ENCODE measurements at places on chromosomes 3 and 15.

DNA sequence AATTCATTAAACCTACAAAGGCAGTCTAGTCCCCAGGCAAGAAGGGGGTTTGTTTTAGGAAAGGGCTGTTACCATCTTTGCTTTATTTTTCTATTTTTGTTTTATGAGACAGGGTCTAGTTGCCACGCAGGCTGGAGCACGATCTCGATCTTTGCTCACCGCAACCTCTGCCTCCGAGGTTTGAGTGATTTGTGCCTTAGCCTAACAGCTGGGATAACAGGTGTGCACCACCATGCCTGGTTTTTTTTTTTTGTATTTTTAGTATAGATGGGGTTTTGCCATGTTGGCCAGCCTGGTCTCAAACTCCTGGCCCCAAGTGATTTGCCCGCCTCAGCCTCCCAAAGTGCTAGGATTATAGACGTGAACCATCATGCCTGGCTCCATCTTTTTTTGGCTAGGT lies 4.9 kb downstream of the HIGD1A start:
- no peaks in the 10 kb centered on the region for H3K27me3 ChIP-seq
- H3K36me3 ChIP-seq, result peaks cover 24% of the 10 kb centered on the region
- no peak overlapping the region for H3K4me3 ChIP-seq
- no peak for DNase-seq

- H3K4me1 ChIP-seq, result peaks cover 79% of the 10 kb centered on the region
- no peak overlapping the region for H3K4me3 ChIP-seq
- H3K27me3 ChIP-seq, result no peaks in the 10 kb centered on the region
- H3K27ac ChIP-seq, result no peak overlapping the region
- H3K36me3 ChIP-seq, result peaks cover 67% of the 10 kb centered on the region
These were observed 40.2 kb downstream of the TRANK1 start for GRCh38 chr3:36904641-36905040.

GRCh38 chr3:111151438-111151837 lies 79.8 kb downstream of the NECTIN3 start:
- H3K36me3 ChIP-seq, result no peaks in the 10 kb centered on the region
- no peak for DNase-seq
- no peaks in the 10 kb centered on the region for H3K4me1 ChIP-seq
- H3K4me3 ChIP-seq, result no peak overlapping the region

DNA sequence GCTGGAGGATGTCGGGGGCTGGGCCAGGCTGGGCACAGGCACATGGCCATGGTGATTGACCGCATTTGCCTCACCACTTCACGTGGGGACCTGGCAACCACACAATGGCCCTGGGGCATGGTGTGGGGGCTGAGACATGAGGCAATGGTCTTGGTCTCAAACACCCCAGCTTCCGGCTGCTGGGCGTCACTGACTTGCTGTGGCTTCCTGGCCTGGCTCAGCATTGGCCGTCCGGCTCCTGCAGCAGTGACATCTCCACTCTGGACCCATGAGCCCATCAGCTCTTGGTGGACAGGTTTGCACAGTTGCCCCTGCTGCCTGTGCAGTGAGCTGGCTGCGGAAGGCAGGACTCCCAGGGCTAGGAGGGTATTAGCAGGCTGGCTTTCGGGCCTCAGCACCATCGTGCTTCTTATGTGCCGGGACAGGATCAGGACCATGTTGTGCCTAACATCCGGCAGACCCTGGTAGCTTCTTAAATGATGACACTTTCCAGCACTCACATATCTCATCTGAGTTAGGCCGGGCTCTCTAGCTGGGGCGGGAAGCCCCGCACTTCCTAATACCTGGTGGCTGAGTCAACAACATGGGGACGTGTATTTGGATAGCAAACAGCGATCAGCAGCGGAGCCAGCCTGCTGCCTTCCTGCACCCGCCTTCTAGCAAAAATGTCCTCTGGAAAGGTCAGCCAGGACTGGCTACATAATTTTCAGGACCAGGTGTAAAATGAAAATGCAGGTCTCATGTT lies 34.1 kb downstream of the ZNF710 start:
- no peak for DNase-seq
- peaks cover 82% of the 10 kb centered on the region for H3K4me1 ChIP-seq
- H3K27me3 ChIP-seq, result no peaks in the 10 kb centered on the region
- H3K36me3 ChIP-seq, result peaks cover 10% of the 10 kb centered on the region
- peak overlapping the region; percentile 91 for H3K27ac ChIP-seq

DNA sequence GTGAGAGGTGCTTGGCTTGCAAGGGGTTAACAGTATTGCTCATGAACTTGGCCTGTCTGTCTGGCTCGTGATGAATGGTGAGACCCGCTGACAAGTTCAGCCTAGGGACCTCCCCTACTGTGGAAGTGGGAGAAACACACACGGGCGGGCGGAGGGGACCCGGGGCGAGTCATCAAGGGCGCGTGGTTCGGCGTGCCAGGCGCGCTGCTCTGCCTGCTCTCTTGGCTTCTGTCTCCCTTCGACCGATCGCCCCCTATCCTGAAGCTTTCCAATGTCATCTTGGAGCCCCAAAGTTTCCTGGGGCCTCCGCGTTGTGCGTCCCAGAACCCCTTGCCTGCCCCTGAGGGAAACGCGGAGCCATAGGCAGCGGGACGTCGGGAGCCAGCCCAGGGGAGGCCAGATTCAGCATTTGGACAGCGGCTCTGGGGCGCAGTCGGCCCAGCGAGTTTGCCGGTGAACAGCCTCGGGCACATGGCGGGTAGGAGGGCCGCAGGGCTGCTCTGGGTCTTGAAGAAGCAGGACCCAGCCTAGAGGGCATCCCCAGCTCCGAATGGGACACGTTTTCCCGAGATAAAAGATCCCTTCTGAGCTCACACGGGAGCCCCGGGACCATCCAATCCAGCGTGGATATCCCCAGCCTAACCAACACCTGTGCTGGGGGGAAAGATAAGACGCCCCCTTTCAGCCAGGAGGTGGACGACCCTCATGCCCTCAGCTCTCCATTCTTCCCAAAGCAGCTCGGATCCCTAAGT lies 27.0 kb upstream of the POLG start:
- no peak overlapping the region for H3K27ac ChIP-seq
- H3K4me1 ChIP-seq, result peaks cover 10% of the 10 kb centered on the region
- no peak overlapping the region for H3K4me3 ChIP-seq
- peaks cover 83% of the 10 kb centered on the region for H3K27me3 ChIP-seq
- no peaks in the 10 kb centered on the region for H3K36me3 ChIP-seq

- H3K27me3 ChIP-seq, result no peaks in the 10 kb centered on the region
- H3K4me3 ChIP-seq, result no peak overlapping the region
- no peaks in the 10 kb centered on the region for H3K36me3 ChIP-seq
- DNase-seq, result no peak
- no peak overlapping the region for H3K27ac ChIP-seq
These were observed 94.6 kb downstream of the ZIC4 start for GRCh38 chr3:147311716-147312115.

GRCh38 chr3:131221731-131222130 lies 159.8 kb upstream of the NUDT16 start:
- H3K27ac ChIP-seq, result no peak overlapping the region
- H3K4me3 ChIP-seq, result no peak overlapping the region
- H3K36me3 ChIP-seq, result no peaks in the 10 kb centered on the region
- no peak for DNase-seq

DNA sequence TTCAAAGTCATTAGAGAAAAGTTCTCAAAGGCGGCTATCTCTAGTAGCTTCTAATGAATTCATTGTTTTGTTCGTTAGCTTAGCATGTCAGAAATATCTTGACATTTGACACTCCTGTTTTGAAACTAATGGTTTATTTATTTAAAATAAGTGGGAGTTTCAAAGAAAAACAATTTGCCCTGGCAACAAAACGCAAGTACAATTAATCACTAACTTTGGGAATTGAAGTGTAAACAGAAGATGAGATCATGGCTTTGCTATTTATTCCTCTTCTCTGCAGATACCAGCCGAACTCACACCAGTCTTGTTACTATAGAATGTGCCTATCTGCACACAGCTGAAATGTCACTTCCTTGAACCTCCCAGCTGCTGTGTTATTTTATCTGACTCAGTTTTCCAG lies 27.5 kb downstream of the MASP1 start:
- H3K4me3 ChIP-seq, result no peak overlapping the region
- H3K4me1 ChIP-seq, result no peaks in the 10 kb centered on the region
- no peak overlapping the region for H3K27ac ChIP-seq

DNA sequence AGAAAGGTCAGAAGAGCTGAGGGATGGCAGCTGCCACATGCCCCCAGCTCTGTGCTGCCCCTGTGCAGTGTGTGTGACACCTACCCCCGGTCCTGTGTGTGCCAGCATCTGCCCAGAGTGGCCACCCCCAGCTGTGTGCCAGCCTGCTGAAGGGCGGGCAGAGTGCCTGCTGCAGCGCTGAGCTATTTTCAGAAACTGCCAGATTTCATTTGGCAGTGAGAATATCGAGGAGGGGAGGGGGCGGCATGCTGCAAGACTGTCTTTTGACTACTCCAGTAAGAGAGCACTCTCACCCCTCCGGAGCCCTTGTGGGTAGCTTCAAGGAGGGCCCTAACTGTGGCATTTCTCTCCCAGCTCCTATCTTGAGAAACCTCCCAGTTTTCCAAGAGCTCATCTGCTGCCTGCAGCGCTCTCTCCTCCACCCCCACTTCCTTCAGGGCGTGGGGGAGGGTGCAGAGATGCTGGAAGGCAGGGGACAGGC lies 25.2 kb upstream of the DOCK3 start:
- H3K27me3 ChIP-seq, result no peaks in the 10 kb centered on the region
- peaks cover 19% of the 10 kb centered on the region for H3K36me3 ChIP-seq
- no peak overlapping the region for H3K27ac ChIP-seq
- no peak for DNase-seq

Measured in activated CD4-positive, alpha-beta T cell treated with anti-CD3 and anti-CD28 coated beads, Interleukin-2, amount 10 ng/mL, durations not matched to agents 7 days and 5 days (primary cell).